ENCODE measurements at places on chromosomes 16 and 17.

DNA sequence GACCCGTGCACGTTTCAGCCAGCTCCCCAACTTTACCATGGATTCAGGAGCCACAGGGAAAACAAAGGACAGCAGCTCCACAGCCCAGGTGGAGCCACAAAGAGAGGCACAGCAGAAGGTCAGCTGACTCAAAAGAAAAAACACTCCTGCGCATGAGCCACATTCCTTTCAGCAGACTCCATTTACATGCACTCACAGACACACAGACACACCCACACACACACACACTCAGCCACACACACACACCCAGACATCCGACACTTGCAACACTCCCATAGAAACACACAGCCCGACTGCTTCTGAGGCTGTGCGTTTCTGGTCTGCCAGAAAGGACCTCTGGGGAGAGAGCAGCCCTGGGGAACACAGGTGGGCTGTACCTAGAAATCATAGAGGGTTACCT lies 2335.5 kb downstream of the TP53TG3F start:
- no peak for DNase-seq

DNA sequence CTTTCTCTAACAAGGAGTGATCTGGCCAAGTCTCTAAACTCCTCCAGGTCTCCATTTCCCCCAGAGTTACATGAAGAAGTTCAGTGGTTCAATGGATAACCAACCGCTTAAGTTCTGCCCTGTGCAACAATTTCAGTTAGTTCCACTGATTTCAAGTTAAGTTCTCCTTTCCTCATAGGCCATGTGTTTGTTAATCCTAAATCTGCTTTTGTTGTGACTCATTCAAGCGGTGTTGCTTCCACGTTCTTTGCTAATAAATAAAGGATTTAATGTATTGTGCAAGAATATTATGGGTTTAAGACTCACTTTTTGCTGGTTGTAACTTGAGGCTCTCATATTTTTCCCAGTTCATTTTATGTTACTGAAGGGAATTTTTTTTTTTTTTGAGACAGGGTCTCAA lies 36.3 kb downstream of the GNA13 start:
- no peak for DNase-seq

- DNase-seq, result no peak
Measured at GRCh38 chr16:64669573-64669972, 452.3 kb downstream of the CDH11 start.

GRCh38 chr16:2485811-2486507 lies 11.0 kb downstream of the TBC1D24 start:
- DNase-seq, result no peak

DNA sequence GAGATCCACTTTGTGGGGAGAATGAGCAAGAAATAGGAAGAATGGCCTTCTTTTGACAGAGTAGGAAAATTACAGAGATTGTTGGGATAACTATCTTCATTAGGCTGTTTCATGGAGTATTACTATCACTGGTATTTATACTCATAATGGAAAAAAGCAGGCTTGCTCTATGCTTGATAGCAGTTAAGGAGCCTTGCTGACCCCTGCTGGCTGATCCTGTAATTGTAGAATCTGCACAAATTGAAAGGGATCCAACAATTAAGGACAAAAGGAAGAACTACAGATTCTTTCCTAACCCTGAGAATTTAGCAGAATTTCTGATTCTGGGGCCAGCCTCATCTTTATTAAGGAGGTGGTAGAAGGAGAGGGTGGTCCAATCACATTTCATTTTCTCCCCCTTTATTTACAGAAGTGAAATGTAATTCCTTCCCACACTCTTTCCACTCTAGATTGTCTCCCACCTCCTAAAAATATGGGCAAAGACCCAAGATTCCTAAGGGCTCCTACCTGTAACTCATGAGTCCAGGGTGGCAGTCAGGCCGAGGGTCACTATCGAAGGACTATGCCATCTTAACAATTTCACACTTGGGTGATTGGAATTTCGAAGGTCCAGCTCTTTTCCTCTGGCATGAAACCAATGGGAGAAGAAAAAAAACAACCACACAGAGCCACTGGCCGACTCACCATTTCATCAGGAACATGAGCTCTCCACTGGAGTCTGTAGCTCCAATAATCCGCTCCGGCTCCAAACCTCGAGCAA lies 26.3 kb downstream of the NFE2L1 start:
- DNase-seq, result peak; percentile 76

DNA sequence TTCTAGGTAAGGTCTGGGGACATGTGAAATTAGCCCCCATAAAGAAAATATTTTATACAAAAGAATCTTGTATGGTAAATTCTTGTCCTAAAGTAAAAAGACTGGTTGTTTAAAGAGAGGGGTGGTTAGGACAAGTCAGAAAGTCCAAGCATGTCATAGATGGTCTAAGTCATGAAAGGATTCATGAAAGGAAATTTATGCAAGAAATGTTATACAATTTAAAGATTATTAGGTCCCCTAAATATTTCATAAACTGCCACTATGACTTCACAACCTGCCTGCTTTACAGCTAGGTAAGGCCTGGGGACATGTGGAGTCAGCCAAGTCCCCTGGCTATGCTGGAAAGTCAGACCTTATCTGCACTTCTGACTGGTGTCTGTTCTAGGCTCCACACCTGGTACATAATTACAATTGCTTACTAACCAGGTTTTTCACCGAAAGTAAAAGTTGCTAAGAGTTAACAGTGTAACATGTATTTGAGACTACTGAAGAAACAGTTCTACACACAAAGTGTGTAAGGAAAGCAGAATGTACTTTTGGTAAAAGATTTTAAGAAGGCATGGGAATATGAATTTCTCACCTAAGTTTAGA lies 17.0 kb downstream of the N4BP1 start:
- no peak for DNase-seq

DNA sequence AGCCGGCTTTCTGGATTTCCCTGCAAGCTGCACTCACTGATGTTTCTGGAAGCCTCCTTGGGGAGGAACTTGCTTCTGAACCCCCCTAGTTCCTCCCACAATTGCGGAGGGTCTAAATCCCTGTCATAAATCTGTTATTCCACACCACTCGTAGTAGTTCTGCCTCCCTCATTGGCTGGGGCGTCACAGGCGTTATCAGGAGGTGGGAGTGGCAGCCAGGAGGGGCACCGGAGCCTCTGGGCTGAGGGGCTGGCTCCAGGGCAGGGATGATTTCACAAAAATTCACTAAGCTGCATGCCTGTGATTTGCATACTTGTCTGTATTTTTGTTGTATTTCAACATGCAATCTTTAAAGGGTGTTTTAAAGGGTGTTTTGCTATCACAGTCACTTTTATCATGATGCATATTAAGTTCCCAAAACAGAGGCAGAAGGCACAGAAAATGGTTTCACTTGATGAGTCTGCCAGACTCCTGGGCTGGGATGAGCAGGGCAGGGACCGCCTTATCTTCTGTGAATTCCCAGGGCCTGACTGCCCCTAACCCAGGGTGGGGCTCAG lies 176.2 kb upstream of the FOXF1 start:
- no peak for DNase-seq

DNA sequence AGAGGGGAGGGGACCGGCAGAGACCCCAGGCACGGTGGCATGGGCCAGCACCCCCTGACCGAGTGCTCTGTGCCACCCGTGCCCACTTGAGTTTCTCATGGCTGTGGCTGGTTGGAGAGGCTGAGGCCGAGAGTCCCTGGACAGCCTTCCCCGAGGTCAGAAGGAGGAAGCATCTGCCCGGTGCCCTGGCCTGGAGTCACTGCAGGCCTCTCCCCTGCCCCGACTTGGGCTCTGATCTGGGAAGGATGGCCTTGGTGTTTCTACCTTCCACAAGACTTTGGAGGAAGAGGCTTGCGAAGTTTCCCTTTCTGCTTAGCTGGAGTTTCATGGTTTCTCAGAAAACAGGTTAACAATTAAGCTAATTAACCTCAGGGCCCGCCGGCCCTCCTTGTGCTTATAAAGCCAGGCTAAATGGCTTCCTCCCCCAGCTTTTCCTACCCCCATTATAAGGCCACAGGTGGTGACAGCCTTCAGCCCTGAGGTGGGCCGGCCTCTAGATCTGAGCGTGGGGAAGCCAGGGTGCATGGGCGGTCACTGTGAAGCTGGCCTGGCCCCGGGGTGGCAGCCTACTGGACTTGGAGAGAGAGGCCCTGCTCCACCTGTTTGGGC lies 17.3 kb downstream of the LLGL2 start:
- no peak for DNase-seq

GRCh38 chr16:57409870-57410587 lies 5.5 kb downstream of the CCL17 start:
- no peak for DNase-seq

- DNase-seq, result no peak
Measured at GRCh38 chr17:27944546-27945332, 51.6 kb upstream of the LYRM9 start.

DNA sequence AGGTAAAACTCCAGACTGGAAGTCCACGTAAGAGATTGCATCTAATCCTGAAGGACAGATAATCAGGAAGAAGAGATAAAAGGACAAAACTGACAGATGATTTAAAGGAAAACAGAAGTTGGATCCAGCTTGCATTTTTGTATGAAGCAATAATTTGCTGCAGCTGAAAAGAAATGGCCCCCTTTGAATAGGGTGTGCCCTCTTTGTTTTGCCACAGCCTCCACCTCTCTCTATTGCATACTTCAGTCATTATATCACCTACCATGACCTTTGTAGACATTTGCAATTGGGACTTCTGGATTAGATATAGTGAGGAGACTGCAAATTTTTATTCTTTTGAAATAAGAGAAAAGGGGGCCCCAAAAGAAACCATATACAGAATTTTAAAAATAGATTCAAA lies 8.1 kb downstream of the NOG start:
- no peak for DNase-seq

- DNase-seq, result no peak
Measured at GRCh38 chr16:89717688-89718505, 2.8 kb downstream of the VPS9D1 start.

- DNase-seq, result no peak
Measured at GRCh38 chr16:80680046-80680445, 124.4 kb downstream of the CDYL2 start.

- DNase-seq, result no peak
Measured at GRCh38 chr16:46711106-46712058, 21.9 kb downstream of the ORC6 start.

DNA sequence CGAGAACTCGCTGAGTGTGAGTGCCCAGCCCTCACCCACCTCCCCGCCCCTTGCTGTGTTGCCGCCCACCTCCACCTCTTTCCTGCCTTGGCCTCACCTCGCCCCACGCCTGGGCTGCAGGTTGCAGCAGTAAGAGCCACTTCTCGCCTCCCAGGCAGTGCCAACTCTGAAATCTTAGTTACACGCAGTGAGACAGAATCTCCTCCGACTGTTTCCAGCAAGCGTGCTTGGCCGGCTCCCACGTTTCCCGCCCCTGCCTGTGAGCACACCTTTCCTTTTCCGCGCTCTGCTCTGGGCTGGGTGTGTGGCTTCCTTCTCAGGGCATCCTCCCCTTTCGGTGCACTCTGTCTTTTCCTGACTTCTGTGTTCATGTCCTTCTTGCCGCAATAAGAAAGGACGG lies 5.7 kb downstream of the ENGASE start:
- DNase-seq, result no peak

DNA sequence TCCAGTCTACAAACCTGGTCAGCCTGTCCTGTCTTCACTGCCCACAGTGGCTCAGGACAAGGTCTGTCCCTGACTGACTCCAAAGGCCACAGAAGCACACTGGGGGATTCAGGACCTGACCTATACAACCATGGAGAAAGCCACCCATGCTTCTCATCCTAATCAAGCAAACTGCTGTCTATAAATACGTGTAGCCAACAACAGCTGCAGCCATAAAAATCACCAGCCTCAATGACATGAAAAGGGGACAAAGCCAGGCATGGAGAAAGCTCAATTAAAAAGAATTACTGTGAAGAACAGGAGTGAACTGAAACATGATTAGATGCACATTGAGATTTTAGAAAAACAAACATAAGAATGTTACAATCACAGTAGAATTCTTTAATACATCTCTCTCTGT lies 170.1 kb downstream of the CDK5R1 start:
- no peak for DNase-seq

- no peak for DNase-seq
Measured at GRCh38 chr16:50183316-50183715, 30.2 kb downstream of the TENT4B start.

DNA sequence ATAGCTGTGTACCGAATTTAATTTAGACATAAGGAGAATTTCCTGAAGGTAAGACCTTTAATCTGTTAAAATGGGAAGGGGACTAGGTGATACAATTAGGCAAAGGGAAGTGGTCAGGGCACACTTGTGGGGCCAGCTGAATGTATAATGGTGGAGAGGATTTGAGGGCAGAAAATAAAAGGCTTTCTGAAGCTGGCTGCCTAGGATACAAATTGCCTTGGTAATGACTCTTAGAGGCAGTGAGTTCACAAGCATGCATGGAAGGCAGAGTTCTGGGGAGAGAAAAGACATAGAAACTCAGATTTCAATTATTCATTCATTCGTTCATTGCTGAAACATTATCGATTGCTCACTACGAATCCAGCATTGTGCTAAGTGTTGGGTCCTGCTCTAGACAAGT lies 12.4 kb upstream of the NFAT5 start:
- no peak for DNase-seq

- no peak for DNase-seq
Measured at GRCh38 chr16:79411357-79411756, 189.2 kb downstream of the MAF start.

DNA sequence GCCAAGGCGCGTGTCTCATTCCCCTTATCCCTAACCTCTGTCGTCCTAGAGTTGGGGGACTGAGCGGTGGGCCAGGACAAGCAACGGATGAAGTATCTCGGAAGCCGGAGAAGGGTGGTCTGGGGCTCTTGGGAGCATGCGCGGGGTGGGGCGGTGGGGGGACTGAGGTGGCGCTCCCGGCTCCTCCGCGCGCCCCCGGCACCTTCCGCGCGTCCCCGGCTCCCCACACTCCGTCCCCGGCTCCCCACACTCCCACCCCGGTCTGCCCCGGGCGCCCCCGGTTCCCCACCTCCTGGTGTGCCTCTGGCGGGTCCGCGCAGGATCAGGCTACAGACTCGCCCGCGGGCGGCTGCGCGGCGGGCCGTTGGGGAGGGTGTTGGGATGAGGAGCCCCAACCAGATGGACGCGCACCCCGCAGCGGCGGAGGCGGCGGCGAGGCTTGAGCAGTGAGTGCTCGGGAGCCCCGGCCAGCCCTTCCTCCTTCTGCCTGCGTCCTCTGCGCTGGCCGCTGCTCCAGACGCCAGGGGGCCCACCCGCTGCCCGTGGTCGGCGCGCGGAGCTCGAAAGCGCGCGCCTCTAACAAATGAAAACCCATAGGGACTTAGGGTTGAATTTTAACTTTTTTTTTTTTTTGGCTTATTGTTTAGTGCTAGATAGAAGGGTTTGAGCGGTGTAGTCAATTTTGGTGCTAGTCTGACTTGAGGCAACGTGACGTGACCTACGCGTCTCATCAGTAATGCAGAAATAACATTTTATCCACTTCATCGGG lies 5.6 kb upstream of the CRYM start:
- DNase-seq, result no peak

DNA sequence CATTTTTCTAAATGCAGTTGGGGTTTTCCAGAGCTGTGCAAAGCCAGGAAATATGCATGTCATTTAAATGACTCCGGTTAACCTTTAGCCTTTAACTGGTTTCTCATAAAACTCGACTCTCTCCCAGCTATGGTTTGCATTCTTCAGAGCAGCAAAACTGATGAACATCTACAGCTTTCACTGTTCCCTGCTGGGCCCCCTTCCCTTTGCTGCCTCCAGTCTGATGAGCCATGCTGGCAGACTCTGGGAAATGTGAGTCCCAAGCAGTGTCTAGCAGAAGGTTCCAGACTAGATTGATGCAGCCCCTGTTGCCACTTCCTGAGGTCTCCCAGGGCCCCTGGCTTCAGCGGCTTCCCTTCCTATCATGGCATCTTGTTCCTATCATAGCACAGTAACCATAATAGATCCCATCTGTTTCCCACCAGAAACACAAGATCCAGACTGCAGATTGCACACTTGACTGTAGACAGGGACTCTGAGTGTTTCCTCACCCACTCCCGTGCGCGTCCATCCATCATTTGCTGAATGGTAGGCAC lies 135.4 kb downstream of the CLEC16A start:
- DNase-seq, result no peak

Data from activated T-cell treated with anti-CD3 and anti-CD28 coated beads, Interleukin-2, amount 50 U/mL, for 4 hours (primary cell).